GM03348 (cell line): ENCODE measurements at places on chromosomes 4 and X.

- DNase-seq: peak; percentile 50
Observed at GRCh38 chr4:142719854-142720541, 126.1 kb downstream of the INPP4B start.

DNA sequence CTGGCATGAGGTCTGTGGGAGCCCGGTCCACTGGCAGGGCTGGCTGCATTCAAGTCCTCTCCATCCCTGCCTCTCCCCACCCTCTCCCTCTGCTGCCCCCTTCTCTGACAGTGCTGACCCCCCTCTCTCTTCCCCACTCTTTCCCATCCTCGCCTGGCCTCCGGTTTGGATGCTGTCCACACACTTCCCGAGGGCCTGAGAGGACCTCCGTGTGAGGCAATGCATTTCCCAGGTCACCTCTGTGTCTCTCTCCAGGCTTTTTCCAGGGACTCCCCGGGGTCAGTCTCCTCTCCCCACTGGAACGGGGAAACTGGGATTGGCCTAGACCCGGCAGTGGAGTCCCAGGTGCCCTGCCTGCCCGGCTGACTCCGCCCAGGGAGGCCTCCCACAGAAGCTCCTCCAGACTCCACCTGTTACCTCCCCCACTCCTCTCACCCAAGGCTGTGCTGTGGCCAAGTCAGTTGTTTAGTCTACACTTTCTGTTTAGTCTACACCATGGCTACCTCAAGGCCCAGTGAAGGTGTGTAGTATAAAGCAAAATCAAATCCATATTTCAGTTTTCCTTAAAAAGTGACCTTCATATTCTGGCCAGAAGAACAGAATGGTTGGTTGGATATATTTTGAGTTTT is 146.8 kb downstream of the PTTG2 start:
- no peak for DNase-seq

DNA sequence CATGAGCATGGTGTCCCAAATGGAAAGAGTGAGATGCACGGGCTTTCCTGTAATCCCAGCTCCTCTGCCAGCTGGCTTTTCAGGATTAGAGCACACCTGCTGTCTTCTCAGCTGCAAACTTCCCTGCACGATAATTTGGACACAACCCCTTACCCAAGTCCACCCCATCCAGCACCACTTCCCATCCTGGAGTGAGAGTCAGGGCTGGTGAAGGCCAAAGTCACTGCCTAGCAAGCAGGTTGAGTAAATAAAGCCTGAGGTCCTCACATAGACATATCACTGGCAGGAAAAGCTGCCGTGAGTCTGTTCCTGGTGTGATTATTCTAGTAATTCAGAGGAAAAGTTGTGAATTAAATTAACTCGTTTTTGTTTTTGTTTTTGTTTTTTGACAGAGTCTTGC is 113.9 kb upstream of the MBNL3 start:
- no peak for DNase-seq

DNA sequence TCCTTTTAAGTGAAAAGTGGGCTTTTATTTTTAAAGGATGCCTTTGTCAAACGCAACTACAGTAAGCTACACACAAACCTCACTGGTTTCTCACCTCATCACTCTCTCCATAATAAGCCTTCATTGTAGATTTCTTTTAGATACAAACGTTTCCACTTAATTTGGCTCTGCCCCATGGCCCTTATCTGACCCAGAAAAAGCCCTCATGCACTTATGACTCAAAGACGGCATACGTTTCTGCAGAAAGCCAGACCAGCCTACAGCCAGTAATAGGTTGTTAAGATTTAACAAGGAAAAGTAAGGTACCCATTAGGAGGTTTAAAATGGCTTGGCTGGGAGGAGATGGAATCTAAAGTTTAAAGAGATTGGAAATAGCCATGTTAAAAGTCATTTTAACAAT is 914.6 kb upstream of the INTU start:
- DNase-seq: no peak

GRCh38 chr4:121783210-121783609 is 17.9 kb upstream of the EXOSC9 start:
- no peak for DNase-seq
